ENCODE measurements at places on chromosomes 4 and X.
A peak's percentile ranks its signal among the peaks of the same experiment; 100 is the strongest.

DNA sequence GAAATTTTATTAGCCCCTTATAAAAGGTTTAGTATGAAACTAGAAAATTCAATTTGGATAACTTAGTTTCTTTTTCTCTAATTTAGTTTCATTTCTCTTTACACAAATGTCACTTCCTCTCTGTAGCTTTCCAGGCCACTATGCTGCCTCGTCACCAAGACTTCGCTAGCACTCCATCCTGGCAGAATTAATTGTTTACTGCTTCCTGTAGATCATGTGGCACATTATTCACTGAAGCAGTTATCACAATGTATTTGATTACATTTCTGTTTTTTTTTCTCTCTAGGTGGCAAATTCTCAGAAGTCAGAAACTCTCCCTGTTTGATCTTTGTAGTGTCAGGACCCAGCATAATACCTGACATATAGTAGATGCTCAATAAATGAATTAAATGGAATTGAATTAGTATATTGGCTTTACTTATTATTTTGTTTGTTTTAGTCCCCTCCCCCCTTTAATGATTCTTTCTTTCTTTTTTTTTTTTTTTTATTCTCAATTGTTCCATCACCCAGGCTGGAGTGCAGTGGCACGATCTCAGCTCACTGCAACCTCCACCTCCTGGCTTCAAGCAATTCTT, 9.3 kb upstream of the SAT1 start:
- DNase-seq: no peak

DNA sequence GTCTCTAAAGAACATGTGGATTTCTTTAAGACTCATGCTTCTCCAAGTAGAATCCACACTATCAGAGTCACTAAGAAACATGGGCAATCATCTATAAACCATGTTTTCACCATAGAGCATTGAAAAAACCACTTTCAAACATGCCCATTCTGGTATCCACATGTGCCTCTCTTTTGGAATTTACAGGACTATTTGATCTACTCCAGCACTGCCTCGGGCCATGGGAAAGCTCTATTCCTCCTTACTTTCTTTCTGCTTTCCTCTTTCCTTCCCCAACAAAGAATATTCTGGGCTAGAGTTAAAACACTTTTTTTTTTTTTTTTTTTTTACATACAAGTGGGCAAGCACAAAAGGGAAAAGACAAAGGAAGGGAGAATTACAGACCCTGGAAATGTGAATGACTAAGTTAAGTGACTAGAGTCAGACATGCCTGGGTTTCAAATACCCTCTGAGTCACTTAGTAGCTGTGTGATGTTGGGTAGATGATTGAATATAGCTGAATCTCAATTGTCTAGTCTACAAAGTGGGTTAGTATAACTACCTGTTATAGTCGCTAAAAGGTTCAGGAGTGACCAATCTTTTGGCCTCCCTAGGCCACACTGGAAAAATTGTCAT, 847.7 kb upstream of the INTU start:
- no peak for DNase-seq

- peak; percentile 41 for DNase-seq
Measured at GRCh38 chrX:71543316-71543715, 10.4 kb downstream of the OGT start.

GRCh38 chr4:95499291-95499696, 49.5 kb downstream of the UNC5C start:
- DNase-seq: no peak

DNA sequence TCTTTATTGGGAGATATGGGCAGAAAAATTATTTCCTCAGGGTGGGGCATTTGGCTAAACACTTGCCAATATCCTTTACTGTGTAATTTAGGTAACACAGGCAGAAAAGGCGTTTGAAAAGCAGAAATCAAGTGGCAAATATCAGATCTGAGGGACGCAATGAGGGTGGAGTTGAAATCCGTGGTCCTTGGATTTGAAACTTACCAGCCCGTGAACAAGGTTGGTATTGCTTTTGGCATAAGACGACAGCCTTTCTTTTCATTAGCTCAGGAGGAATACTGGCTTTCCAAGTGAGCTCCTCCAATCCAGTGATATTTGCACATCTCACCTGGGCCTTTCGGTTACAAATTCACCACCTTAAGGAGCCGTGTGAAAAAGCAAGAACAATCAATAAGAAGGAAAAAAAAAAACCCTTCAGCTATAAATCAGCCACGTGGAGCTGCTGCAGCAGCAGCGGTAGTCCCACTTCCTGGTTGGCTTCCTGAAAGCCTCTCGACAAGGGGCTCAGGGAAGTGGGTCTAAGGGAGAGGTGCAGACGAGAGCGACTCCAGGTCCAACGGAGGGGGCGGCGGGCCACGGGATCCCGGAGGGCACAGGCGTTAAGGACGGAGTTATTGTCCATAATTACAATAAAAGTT, 734 bp upstream of the GALNT7 start:
- peak; percentile 43 for DNase-seq

- no peak for DNase-seq
Measured at GRCh38 chrX:119617517-119618164, 11.4 kb upstream of the NKRF start.

GRCh38 chrX:79704325-79704724, 310.2 kb upstream of the TBX22 start:
- no peak for DNase-seq

DNA sequence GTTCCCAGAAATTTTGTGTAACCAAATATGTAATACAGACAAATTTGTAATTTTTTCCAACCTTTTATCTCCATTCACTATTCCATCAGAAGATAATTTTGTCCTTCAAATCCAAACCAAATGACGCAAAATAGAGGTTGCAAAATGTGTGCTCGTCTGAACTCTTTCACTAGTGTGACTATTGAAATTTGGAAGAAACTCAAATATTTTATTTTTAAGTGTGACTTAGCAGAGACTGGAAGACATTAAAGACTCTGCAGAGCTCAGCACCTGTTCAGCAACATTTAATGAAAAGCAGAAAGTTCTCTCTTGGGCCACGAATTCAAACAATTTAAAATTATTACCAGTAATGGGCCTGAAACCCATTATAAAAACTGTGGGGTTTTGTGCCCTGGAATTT, 30.0 kb upstream of the APELA start:
- DNase-seq: no peak

DNA sequence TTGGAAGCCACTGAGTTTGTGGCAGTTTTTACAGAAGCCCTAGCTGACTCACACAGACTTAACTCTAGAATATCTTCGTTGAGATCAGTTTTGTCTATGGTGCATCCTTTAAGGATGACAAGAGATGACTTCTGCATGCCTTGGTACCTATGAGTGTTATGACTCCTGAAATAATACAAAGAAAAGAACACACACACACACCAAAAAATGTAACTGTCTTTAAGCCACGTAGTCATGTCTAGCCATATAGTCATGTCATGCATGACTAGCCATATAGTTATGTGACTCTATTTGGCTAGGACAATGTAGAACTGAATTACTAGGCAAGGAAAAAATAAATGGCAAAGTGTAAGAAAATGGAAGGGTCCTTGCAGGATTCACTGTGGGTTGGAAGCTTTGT, 447.8 kb downstream of the NLGN4X start:
- no peak for DNase-seq

GRCh38 chr4:126004941-126005340, 690.2 kb downstream of the FAT4 start:
- peak; percentile 29 for DNase-seq

DNA sequence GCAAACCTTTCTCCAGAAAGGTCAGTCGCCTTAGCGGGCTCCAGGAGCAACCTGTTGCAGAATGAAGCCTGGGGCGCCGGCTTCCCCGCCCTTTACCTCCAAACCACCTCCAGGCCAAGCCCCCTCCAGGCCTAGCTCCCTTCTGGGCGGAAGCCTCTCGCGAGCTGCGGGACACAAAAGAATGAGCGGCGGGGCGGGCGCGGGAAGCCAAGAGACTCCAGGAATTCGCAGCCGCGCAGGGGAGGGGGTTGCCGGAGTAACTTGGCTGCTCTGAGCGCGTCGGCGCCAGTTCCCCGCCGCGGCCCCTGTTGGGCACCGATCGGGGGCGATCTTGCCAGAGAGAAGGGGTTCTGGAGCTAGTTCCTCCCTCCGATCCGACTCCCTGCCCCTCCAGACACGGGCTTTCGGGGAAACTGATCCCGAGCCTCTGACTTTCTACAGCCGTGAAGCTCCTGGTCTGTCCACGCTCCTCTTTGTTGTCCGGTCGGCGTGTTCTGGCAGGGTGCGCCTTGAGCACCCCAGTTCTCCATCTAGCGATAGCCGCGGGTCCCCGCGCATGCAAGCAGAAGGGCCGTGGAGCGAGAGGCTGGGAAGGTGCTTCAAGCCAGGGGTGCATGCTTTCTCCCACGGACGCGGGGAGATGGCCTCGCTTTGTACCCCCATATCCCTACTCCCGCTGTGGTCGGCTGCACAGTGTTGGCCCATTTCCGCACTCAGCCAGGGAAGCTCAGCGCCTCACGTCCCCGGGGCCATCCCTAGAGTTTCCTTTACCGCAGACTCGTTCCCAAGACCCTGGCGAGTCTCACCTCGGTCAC, 1.2 kb downstream of the PROM1 start:
- DNase-seq: no peak

GRCh38 chr4:75686346-75686745, 13.1 kb upstream of the G3BP2 start:
- DNase-seq: no peak

- DNase-seq: no peak
Measured at GRCh38 chrX:136203951-136204350, 47.2 kb downstream of the MAP7D3 start.

DNA sequence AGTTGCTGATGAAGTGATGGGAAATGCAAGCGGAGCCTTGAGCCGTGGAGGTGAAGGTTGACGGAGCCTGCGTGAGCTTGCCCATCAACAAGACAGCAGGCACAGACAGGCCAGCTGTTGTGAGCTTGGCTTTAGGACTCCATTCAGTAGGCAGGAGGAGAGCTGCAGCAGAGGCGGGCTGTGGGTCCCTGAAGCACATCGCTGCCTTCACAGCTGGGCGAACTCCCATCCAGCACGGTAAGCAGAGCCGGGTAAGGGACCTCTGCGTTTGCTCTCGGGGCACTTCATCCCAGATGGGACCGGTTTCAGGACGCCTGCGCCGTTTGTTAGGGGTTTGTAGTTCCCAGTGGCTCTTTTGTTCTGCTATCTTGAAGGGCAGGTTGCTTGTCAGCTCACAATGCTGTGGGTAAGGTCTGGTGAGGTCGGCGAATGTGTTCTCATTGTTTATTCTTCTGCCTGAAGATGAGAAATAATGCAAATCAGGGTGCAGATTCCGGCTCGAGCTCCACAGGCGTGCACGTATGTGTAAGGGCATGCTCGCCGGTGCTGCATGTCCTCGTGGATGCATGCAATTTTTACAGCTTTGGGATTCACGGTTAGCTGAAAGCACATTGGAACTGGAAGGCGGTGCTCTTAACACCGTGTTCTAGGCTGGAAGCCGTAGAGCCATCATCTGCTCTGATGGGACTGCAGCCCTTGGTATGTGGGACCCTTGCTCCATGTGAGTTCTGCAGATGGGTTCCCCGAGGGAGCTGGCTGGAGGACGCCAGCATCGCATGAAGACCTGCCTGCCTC, 54.6 kb upstream of the CLDN34 start:
- DNase-seq: peak; percentile 8

DNA sequence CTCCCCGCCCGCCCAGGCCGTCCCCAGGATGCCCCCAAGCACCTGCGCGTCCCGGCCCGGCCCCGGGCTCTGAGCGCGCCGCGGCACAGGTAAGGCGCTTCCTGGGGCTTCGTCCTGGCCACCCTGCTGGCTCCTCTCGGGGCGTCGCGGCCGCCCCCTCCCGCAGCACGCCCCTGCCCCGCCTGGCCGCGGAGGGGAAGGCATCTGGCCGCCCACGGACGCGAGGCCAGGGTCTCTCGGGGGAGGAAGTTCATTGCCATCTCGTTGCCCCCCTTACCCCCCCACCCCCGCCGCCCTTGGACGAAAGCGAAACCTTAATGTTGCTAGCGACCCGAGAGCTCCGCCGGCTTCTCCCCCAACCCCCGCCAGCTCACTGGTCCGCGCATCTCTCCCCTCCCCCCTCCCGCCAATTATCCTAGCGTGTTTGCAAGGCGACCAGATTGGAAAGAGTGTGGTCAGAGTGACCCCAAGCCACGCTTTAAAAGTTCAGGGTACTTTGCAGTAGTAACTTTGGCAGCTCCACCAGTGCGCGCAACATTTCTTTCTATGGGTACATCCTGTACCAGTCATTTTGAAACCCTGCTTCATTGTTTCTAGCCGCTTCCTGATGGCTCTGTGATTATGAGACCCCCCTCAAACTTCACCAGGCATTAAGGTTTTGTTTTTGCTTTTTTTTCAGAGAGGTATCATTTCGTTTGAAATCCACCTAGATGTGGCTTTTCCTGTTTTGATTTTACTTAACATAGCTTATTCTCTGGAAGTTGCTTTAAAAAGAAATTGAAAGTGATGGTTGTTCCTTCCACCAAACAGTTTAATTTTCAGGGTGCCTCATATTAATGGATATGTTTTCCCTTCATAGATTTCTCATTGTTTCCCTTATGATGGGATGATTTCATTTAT, 626 bp downstream of the TBC1D1 start:
- no peak for DNase-seq
